ENCODE measurements at places on chromosomes 4 and X.
A peak's percentile ranks its signal among the peaks of the same experiment; 100 is the strongest.

- no peak for DNase-seq
Observed at GRCh38 chr4:8404791-8405515, 35.6 kb downstream of the ACOX3 start.

GRCh38 chr4:8913858-8914460 lies 42.3 kb upstream of the HMX1 start:
- DNase-seq = no peak

DNA sequence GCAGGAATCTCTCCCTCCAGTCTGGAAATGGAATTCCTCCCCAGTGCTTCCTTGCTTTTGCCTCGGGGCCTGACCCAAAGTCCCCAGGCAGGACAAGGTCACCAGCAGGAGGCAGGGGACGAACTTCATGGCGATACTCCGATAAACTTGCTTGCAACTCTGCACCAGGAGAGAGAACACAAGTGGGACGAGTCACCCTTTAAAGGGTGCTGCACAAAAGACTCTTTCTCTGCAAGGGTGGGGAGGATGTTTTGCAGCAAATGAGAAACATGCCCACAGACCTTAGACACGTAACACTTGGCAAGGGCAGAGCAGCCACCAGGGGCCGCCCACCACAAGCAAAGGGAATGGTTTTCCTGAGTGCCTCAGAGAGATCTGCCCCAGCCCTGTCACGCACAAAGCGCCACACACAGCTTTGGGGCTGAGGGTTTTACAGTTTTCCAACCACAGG lies at the start of gene FGFBP2:
Gene FGFBP2 (minus strand): TSS at position 175 of the 451 bp plus-strand sequence. CDS start 46 bp downstream, at position 129.
- peak; percentile 56 for DNase-seq

DNA sequence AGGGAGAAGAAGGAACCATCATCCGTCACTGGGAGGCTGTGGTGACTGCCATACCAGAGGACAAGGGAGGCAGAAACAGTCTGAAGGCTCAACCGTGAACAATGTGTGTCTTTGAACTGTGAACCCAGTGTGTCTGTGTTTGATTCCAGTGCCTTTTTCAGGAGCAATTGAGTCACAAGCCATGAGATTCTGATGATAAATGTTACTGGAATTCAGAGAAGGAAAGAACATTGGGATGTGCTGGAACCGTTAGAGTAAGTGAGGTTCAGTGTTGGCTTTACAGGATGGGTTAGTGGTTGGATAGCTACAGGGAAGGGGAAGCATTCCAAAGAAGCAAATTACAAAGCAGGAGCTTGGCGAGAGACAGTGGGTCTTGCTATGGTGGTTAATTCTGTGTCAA lies 464.4 kb downstream of the TRIML1 start:
- no peak for DNase-seq

DNA sequence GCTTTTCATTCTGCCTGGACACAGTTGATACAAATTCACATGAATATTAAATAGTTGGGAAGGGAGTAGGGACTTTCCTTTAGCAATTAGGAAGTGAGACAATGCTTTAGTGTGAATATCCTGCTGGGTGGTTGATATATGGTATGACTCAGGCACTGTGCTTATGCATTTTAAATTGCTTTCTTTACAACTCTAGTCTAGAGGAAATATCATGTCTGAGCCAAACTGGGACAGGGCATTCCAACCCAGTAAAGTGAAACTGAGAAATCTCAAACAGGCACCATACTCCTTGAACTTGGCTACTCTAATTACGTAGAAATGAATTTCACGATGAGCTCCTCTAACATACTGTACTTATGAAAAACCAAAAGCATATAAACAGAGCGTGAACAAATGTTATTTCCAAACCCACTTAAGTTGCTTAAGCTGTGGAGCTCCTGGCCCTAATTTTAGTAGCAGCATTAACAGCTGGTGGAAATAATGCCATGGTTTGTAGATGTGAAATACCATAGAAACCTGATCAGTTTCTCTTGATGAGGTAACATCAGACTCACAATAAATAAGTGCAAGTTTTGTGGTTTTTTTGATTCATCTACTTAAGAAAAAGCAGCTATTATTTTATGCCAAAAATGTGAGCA lies 242.9 kb upstream of the GK2 start:
- DNase-seq = no peak

DNA sequence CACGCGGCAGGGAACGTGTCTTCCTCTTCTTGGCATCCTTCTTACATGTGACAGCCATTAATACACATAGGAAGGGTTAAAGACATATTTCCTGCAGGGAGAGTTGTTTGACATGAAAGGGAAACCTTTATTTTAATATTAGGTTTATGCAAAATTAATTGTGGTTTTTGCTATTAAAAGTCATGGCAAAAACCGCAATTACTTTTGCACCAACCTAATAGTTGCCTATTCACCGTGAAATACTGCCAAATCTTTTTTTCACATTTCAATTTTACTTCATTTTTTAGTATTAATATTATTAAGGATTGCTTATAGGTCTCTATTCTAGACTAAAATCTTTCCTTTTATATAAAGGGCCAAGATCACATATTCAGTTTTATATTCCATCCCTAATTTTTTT lies 230.4 kb upstream of the PITX2 start:
- DNase-seq = no peak

DNA sequence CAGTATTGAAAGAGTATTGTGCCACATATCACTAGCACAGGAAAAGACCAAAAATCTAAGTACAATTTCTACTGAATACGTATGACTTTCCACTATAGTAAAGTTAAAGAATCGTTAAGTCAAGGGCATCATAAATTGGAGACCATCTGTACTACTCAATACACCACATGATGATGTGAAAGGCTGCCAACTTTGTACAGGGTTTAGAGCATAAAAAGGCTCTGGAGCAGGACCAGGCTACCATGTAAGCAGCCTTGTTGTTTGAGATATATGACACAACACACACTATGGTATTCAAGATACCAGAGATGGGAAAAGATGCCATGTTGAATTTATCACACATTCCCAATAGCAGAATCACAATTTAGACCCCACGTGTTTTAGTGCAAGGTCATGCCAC lies 294.9 kb upstream of the TRPC5 start:
- no peak for DNase-seq

DNA sequence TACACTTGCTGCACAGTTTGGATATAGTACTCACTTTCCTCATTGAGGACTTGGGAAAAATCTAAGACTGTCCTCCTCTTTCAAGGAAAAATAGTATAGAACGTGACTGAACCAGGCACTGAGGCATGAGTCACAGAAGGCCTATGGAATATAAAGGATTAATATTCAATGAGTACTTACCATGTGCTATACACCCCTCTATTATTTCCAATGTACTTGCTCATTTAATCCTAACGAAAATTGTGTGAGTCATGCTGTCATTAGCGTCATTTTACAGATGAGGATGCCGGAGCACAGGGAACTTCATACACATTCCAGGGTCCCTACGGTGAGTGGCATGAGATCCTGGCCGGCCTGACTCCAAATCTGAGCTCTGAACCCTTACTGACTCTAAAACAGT lies 2136.2 kb upstream of the TENM3 start:
- DNase-seq = no peak

- DNase-seq = no peak
Observed at GRCh38 chrX:111645607-111646006, 35.4 kb upstream of the ALG13 start.

- DNase-seq = no peak
Observed at GRCh38 chr4:74658116-74658515, 136.2 kb downstream of the BTC start.

GRCh38 chr4:101596781-101597552 lies 193.6 kb upstream of the BANK1 start:
- DNase-seq = peak; percentile 54

DNA sequence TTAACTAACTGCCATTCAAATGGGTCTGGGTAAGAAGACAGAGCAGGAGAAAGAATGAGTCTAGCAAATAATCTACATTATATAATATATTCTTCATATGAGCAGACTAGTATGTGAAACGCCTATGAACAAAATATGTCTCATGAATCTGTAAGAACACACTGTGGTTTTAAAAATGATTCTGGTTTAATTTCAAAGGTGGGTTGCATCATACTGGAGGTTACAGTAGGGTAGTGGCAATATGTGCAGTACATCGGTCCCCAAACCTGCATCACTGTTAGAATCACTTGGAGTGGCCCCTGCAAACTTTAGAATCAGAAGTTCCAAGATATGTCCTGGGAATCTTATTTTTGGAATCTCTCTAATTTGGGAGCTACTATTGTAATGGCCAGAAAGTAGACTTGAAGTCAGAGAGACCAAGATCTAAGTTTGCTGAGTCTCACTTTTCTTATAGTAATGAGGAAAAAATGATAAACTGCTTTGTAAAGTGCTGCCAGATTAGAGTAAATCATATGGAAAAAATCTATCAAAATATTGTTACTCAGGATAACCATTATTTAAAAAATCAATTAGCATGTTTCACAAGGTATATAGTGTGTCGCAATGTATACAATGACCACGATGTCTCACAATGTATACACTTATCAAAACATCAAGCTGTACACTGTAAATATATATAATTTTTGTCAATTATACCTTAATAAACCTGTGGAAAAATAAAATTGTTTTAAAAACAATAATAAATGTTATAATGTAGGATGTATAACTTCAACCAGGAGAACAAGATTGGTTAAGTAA lies 37.9 kb upstream of the ARSJ start:
- DNase-seq = no peak

GRCh38 chrX:97563531-97564133 lies 679.9 kb downstream of the RPA4 start:
- DNase-seq = peak; percentile 57

DNA sequence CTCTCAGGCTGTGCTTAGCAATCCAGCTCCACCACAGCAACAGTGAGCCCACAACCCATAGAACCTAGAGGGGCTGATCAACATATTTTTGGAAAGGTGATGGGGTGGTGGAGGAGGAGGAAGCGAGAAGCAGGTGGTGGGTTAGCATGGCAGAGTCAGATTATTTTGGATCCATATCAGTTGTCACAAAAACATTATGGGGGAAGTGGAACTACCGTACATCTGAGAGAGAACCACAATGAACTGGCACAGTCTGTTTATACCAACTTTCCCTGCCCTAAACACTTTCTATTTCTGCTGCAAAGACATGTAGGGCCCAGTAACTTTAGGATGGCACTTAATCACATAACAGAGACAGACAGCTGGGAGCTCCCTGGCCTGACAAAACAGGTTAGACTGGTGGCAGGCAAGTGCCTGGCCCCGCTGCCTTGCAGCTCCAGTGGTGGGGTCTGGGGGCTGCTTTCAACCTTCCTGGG lies 4.3 kb downstream of the SLC9A7 start:
- no peak for DNase-seq

DNA sequence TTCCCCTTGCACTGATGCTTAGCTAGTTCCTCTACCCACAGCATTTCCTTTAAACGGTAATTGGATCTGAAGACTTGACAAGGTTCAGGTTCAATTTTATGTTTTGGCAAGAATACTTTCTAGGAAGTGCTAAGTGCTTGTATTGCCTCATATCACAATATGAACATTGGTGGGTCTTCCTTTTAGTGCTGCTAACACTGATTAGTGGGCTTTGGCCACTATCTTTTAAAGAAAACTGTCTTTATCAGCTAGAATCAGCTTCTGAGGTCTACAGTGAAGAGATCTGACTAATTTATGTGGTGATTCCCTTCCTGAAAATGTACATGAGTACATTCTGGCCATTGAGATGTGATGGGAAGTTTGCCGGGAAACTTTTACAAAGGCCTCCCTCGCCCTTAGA lies 316.7 kb upstream of the KLF3 start:
- no peak for DNase-seq

DNA sequence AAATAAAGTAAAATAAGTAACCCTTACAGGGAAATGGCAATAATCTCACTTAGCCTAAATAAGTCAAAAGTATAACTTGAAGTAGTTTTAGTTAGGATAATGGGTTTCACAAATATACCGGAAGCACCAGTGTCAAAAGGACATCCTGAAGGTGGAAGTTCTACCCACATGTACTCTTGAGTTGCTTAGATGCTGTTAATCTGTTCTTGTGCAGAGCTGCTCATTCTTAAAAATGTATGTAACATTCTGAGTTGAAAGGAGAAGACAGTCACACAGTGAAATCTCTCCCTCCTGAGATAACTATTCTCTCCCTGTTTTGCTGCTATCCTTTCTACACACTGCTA lies 11.2 kb upstream of the CCNG2 start:
- no peak for DNase-seq

DNA sequence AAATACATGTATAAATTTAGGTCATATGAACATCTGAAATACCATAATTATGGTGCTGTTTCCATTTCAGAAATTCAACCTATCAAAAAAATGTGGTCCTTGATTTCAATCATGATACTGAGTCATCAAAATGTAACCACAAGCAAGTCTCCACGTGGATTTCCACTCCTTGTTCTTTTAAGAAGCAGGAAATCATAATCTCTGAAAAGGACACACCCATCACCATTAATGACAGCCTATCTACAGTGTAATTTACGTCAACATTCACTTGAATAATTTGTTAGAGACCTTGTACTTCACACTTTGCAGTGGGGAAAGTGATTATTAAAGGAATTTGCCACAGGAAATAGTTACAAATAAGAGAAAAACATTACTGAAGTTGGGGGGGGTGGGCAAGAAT lies 17.7 kb upstream of the SLC7A11 start:
- no peak for DNase-seq

DNA sequence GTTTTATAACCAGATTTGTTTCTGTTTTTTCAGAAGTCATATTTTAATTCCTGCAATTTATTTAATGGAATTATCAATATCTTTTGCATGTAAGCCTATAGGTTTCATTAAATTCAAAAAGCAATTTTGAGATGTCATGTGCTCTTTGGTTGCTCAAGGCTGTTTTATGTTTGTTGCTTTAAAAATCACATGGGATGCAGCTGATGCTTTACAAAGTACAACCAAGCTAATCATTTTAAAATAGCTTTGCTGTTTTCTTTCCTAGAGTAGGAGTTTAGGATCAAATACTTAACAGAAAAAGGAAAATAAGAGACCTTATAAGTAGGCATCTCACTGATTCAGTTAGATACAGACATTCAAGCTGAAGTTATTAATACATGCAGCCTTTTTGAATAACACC lies 11.3 kb downstream of the CPEB2 start:
- DNase-seq = no peak

- no peak for DNase-seq
Observed at GRCh38 chrX:17527922-17528321, 152.9 kb downstream of the NHS start.

DNA sequence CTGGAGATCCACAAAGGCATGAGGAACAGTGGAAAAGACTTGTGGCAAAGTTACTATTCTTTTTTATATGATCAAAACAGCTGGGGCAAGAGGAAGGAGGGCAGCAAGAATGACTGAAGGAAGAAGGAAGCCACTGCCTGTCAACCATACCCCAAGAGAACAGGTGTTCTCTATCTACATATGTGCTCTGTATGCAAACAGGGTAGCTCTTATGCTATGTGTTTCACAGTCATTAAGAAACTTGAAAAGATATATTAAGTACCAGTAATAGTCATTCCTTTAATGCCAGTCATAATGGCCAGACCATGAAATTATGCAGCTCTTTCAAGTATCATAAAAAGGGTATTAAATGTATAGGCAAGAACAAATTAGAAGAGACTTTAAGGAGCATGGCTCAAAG lies 363.9 kb downstream of the KLHL13 start:
- no peak for DNase-seq

DNA sequence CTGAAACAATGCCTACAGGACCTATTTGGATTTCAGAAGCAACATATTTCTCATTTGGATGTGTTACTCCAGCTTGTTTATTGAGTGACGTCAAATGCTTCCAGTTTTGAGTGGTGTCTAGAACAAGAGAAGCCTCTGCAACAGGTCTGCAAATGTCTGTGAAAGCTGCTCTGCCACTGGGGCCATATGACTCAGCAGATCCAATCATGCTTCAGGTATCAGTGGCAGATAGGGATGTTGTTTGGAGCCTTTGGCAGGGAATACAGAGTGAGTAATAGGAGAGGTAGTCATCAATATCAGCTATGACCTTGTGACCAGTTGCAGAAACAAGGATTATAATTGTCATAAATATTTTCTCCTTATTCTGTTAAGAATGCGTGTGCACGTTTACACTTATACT lies 141.1 kb upstream of the ZXDA start:
- DNase-seq = no peak

Data from CD4-positive, alpha-beta T cell treated with Interleukin-12 subunit alpha and Interleukin-12 subunit beta, for 1 hour (primary cell).